Activated CD4-positive, alpha-beta T cell treated with anti-CD3 and anti-CD28 coated beads for 36 hours (primary cell): ENCODE measurements at places on chromosomes 4 and X. TPM values are rescaled to one million over a fixed set of nuclear protein-coding genes. Genes with fewer than 3 reads are reported as not detected.

The SLITRK4 gene
- not detected for total RNA-seq

The MAGEA12 gene
- not detected for total RNA-seq

The RASSF6 gene
- total RNA-seq = 0.04 TPM

DNA sequence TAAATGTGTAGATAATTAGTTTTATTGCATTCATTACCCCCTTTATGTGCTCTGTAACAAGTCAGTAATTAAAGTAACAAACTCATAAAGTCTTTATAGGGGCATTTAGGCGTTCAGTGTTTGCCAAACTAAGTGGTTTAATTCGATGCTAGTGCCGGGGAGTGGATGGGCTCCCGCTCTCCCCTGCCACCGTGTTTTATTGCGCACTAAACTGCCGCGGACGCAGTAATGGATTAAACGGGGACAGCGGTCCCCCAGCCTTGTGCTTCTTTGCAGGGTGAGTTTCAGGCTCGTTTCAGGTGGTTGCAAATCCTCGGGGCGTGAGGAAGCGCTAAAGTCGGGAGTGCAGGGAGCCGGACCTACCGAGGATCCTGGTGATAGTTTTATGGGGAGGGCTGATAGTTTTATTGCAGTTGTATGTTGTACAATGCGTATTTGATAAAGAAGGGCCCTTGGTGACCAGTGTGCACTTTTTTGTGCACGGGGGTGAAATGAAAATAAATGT, 1.6 kb upstream of the PHOX2B start:
- H3K27me3 ChIP-seq = peaks cover 71% of the 10 kb centered on the region
- no peaks in the 10 kb centered on the region for H3K4me1 ChIP-seq
- DNase-seq = no peak
- no peak overlapping the region for H3K4me3 ChIP-seq
- peaks cover 2% of the 10 kb centered on the region for H3K36me3 ChIP-seq

DNA sequence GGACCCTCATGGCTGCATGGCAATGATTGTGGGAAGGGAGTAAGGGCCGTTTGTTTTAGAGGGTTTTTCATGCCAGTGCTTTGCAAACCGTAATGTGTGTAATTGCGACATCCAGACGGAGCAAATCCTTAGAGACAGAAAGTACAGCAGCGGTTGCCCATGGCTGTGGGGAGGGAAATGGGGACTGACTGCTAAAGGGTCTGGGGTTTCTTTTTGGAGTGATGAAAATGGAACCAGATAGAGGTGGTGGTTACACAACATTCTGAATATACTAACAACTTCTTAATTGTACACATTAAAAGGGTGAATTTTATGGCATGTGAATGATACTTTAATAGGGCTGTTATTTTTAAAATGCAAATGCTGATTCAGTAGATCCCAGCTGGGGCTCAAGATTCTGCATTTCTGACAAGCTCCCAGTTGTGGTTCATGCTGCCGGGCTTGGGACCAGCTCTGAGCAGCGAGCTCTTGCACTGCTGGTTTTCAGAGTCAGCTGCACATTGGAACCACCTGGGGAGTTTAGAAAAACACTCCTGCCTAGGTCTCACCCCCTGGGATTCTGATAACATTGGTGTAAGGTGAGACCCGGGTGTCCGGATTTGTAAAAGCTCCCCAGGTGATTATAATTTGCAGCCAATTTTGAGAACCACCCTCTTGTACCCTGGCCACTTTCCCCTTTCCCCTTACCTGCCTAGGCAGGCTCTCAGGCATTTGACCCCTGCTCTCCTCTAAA, 47.7 kb downstream of the PRPS1 start:
- H3K36me3 ChIP-seq = peaks cover 3% of the 10 kb centered on the region
- DNase-seq = peak; percentile 25
- peak overlapping the region; percentile 86 for H3K4me3 ChIP-seq
- H3K27ac ChIP-seq = peak overlapping the region; percentile 91
- H3K27me3 ChIP-seq = no peaks in the 10 kb centered on the region
- H3K4me1 ChIP-seq = peaks cover 64% of the 10 kb centered on the region

DNA sequence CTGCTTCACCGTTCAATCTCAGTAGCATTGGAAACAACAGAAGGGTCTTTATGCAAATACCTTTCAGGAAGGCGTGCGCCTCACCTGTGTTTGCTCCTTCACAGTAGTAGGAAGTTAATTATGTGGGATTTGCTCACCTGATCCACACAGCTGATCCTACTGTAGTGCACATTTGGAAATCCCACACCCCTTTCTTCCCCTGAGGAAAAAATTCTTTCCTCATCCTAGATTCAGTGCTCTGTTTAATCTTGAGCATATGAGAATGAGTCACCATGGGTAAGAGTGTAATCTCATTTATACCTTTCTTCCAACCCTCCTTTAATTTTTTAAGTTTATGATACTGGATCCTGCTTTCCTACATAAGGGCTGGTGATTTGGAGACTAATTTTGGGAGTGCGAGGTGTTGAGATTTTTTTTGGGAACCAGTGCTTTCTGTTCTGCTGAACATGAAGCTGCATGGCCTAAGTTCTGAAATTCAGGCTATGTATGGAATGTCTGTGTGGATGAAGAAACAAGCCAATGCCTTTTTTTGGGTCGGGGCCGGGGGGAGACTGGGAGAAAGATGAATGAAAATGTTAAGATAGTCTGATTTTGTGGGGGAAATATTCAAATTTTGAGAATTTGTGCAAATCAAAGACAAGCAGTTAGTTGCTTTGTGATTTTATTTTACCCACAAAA, 19.0 kb downstream of the GAB1 start:
- no peak overlapping the region for H3K27ac ChIP-seq
- no peak for DNase-seq
- H3K36me3 ChIP-seq = no peaks in the 10 kb centered on the region
- no peaks in the 10 kb centered on the region for H3K27me3 ChIP-seq
- peaks cover 20% of the 10 kb centered on the region for H3K4me1 ChIP-seq

DNA sequence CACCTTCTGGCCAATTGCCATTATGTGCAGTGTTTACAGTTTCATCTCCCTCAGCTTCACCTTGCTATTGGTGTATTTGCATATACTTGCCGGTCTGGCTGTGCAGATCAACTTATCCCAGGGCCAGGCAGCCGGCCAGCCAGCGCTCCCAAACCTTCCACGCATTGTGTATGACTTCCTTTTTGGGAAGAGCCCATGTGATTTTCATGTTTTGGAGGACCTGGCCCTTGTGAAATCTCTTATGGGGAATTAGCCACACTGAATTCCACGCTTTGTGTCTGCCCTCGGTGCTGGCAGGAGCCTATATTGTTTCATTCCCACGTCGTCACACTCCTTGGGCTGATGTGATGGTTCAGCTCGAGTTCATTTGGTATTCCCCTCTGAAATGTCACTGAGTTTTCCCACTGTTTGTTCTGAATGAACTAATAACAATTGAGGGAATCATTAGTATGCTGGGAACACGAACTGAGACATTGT, 6.0 kb upstream of the PDLIM3 start:
- H3K27ac ChIP-seq = no peak overlapping the region
- H3K36me3 ChIP-seq = no peaks in the 10 kb centered on the region
- no peak overlapping the region for H3K4me3 ChIP-seq

DNA sequence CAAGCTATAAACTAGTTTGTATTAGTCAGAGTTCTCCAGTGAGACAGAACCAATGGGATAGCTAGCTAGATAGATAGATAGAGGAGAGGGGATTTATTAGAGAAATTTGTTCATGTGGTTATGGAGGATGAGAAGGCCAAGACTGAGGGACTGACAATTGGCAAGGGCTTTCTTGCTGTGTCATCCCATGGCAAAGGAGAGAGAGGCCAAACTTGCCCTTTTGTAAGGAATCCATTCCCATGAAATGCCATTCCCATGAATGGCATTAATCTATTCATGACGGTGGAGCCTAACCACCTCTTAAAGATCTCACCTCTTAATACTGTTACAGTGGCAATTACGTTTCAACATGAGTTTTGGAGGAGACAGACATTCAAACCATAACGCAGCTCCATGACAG, 58.1 kb downstream of the LINC00632 start:
- no peaks in the 10 kb centered on the region for H3K36me3 ChIP-seq
- no peak overlapping the region for H3K27ac ChIP-seq
- peaks cover 10% of the 10 kb centered on the region for H3K4me1 ChIP-seq
- DNase-seq = no peak

DNA sequence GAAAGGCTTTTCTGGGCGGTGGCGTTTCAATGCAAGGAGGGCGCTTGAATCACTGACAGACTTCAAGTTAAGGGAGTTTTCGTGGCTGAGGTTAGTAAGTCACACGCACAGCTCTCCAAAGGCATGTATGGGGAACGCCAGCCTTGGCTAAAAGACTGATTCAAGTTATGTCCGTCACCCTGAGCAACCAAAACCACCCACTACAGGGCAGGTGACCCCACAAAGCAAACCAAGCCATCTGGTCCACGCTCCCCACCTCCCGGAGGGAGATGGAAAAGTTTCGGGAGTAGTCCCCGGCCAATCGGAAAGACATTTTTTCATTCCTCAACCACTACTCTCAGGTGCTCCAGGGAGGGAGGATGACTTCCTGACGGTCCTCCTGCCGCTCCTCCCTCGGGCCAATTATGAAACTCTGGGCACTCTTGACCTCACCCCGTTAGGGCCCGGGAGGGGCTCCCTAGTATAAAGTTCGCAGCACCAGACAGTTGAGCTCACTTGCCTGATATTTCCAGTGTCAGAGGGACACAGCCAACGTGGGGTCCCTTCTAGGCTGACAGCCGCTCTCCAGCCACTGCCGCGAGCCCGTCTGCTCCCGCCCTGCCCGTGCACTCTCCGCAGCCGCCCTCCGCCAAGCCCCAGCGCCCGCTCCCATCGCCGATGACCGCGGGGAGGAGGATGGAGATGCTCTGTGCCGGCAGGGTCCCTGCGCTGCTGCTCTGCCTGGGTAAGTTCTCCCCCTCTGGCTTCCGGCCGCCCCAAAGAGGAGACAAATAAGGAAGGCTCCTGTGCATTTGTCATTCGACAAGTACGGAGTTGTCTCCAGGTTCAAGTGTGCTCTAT, at the start of gene EREG:
TSS of gene EREG (plus strand) at position 494 of the 840 bp plus-strand sequence. CDS start at position 658, 164 bp downstream.
- H3K27ac ChIP-seq = no peak within 1 kb of the TSS
- H3K4me3 ChIP-seq = peak within 1 kb of the TSS; percentile 44
- no peaks in the 10 kb centered on the region for H3K36me3 ChIP-seq
- DNase-seq = peak; percentile 44

DNA sequence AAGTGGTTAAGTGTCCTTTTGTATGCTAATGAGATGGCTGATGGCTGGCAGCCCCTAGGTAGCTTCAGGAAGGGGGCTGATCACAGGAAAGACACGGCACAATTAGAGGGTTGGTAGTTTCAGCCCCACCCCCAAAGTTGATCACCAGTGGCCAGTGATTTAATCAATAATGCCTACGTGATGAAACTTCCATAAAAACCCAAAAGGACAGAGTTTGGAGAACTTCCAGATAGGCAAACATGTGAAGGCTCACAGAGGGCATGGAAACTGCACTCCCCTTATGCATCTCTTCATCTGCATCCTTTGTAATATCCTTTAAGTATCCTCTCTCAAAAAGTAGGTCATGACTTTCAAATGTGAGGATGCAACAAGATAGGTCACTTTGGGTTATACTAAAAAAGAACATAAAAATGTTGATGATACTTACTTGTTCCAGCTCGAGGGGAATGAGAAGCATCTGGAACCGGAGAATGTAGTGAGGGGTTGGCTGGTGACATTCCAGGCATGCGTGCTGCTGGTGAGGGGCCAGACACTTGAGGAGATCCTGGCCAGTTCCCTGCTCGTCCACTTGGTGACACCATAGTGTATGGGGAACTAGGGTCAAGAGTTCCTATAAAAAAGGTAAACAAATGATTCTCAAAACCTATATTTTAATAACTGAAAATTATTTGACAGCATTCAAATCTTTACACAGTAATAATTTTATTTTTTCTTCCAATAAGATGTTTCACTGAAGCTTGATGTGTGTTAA, 16.7 kb upstream of the CXorf38 start:
- H3K27ac ChIP-seq = no peak overlapping the region
- no peak for DNase-seq
- H3K4me1 ChIP-seq = no peaks in the 10 kb centered on the region
- H3K36me3 ChIP-seq = peaks cover 18% of the 10 kb centered on the region
- no peak overlapping the region for H3K4me3 ChIP-seq

DNA sequence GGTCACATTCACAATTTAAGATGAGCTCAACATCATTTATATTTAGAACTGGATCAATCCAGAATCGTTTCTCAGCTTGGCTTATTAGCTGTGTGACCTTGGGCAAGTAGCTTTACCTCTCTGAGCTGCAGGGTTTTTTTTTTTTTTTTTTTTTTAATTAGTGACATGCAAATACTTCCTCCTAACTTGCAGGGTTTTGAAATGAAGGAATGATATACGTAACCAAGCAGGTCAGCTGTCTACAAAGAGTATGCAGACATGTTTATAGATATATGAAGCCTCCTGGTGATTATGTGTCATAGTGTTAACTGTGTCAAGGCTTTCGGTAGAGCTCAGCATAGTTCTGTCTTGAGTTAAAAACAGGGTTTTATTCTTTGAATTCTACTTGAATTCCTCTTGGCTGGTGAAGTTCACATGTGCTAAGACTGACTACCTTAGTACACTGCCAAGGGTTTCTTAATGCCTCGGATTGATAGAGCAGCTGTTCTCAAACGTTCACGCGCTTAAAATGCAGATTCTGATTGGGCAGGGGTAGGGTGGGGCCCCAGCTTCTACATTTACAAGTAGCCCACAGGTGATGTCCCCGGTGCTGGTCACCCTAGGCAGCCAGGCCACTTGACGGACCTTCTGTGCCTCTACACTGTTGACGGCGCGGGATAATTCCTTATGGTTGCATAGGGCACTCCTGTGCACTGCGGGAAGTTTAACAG, 654 bp upstream of the STS start:
- H3K4me1 ChIP-seq = peaks cover 20% of the 10 kb centered on the region
- H3K27ac ChIP-seq = peak overlapping the region; percentile 86
- peak overlapping the region; percentile 79 for H3K4me3 ChIP-seq
- H3K27me3 ChIP-seq = no peaks in the 10 kb centered on the region

DNA sequence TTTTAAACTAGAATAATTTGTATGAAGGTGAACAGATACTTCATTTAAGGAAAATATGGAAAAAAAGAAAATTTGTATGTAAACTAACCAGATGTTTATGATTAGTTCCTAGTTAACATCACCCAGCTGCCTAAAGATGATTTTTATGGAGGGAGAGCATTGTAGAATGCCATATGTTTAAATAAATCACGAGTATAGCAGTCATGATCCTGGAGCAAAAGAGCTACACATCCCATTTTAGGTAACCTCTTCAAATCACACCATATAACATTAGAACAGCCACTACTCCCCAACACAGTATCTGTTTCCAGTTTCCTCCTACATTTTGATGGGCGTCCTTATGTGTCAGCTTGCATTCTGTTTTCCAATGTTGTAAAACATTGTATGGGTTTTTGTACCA, 571.9 kb upstream of the FAM241A start:
- H3K27me3 ChIP-seq = no peaks in the 10 kb centered on the region
- H3K36me3 ChIP-seq = no peaks in the 10 kb centered on the region
- H3K27ac ChIP-seq = no peak overlapping the region
- no peak overlapping the region for H3K4me3 ChIP-seq
- no peak for DNase-seq
- no peaks in the 10 kb centered on the region for H3K4me1 ChIP-seq

GRCh38 chr4:87375719-87376291, 15.2 kb downstream of the HSD17B11 start:
- H3K4me3 ChIP-seq = no peak overlapping the region
- no peaks in the 10 kb centered on the region for H3K4me1 ChIP-seq
- peaks cover 13% of the 10 kb centered on the region for H3K36me3 ChIP-seq
- H3K27me3 ChIP-seq = no peaks in the 10 kb centered on the region
- H3K27ac ChIP-seq = no peak overlapping the region
- no peak for DNase-seq
